Activated effector memory CD4-positive, alpha-beta T cell treated with Interleukin-2 at 50 U/mL for 16 hours (primary cell): ENCODE measurements at places on chromosomes 3 and 15.

DNA sequence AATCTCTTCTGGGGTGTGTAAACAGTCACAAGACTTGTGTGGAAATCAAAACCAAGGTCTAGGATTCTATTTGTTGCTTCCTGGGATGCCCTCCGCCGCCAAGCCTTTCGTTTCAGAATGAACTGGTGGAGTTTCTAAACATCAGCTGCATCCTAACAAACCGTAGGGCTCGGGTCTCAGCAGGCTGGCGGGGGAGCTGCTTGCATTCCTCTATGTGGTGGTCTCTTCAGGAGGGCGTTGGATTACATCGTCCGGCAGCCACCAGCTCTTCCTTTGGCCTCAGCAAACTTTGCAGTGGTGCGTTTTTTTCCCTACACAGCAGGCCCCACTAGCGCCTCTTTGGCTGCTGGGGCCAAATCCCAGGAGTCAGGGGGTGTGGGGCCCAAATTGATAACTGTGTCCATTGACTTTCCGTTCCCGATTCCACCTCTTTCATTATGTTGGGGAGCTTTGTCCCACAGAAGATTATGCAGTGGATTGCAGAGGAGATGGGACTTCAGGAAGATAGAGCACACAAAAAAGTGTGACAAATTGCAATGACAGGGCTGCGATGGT lies 390.0 kb upstream of the NR2F2 start:
- no peak for DNase-seq

GRCh38 chr3:10928407-10928960 lies 64.1 kb upstream of the SLC6A1 start:
- no peak for DNase-seq

DNA sequence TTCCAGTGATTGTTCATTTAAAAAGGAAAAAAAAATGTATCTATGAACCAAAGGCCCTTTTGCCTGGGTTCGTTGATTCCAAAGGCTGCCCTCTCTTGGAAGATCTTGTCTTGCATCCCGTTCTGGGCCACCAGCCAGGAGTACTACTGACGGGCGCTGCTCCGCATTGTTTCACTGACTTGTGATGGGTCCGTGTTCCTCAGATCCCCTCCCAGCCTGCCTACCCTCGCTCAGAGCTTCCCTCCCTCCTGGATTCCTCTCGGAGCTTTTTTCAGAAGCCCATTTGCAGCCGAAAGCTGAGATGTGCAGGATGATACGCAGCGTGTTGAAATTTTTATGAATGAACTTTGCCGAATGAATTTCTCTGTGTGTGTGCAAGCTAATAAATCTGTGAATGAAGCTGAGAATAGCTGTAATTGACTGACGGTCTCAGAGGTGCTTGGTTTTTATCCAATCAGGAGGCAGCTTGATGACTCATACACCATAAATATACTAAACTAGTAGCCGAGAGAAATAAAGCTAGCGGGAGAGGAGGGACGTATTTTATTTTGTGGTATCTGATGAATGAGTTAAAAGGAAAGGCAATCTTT lies at the start of gene SHC4:
Gene SHC4, minus strand, starts transcription at position 396 of the 590 bp plus-strand sequence. CDS start 904 bp downstream, outside the sequence.
- no peak for DNase-seq

DNA sequence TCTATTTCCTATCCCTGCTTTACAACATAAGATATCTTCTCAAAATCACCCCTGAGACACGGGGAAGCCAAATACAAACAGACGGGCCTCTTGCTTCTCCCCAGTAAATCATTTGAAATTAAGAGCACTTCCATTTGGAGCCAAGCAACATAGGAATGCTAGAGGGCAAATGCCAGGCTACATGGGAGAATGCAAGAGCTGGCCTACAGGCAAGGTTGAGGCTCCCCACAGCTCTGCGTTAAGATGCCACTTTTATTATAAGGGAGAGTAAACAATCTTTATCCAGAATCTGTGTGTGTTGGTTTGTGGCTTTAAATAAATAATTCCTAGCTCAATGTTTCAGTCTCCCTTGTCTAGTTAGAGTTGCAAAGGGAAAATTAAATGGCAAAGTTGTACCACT lies 305.1 kb upstream of the KCNH8 start:
- DNase-seq, result no peak

GRCh38 chr3:114333180-114333922 lies 39.5 kb downstream of the TIGIT start:
- no peak for DNase-seq

DNA sequence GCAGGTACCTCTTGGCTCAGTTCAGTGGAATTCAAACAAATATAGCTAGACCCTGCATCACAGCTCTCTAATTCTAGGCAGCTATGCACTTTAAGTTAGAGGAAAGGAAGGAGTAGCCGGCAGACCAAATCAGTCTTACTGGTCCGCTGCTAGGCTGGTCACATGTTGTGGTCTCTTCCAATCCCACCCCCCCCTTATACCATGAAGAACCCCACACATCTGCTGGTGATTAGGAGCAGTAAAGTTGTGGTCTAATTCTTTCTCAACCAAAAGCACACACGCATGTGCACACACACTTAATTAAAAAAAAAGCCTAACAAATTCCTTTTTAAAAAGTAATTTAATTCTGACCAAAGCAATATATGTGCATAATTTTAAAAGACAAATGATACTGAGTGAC lies 16.7 kb upstream of the SH3GL3 start:
- DNase-seq, result no peak

DNA sequence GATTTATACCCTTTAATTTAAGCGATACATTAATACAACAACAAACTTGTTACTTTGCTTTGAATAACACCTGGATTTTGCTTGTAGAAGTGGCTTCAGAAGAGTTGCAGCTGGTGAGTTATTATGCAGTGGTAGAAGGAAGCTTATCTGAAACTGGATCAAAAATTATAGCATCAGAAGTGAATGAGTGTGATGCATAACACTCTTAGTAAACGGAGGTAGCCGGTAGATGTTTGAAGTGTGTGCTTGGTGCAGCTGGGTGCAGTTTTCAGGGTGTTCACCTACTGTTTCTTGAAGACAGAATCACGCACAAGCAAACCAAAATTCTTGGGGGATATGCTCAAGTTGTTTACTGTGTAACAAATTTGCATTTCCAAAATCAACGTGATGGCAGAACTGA lies 103.1 kb downstream of the MITF start:
- no peak for DNase-seq

DNA sequence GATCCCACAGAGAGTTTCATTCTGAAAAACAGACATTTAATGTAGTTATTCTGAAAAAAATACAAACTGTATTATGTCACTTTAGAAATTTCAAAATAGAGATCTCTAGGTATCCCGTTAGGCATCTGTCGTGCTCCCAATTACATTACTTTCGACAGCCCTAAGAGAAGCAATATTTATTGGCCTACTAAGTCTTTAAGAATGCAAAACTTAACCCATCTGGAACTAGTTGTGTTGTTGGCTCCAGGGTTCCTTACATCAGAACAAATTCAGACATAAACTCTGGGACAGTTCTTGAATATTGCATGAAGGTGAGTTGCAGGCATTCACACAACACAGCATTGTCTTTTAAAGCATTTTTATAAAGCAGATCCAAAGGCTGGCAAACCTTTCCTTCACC lies 498.4 kb downstream of the FHIT start:
- DNase-seq, result no peak

DNA sequence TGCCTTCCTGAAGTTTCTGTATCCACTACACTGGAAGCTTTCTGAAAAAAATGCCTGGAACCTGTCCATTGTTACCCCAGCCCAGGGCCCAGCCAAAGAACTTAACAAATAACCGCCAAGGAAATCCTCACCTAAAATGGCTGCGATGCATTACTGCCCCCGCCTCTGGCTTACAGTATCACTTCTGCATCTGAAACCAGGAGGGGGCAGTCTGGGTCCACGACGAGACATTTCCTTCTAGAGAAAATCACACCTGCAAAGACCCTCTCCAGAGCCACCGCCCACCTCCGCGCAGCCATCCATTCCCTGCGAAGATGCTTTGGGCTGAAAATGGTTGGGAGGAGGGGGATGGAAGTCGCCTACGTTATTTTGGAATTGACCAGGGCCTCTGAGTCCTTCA lies 22.4 kb upstream of the CELF6 start:
- DNase-seq, result no peak

DNA sequence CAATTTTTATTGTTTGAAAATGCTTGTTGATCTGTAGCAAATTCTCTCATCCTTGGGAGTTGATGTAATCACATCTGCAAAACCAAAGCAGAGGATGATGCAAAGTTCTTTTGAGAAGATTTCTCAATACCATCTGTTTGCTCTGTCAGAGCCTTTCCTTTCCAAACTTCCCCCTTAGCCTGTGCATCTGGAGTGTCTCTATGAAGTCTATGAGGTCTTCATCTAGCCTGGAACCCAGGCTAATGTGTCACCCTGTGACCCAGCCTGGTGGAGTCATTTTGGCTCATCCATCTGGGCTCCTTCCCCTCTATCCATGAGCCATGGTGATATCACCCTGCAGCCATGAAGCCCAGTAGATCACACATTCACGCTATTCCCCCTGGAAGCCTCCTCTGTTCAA lies 123.2 kb upstream of the SLC7A14 start:
- no peak for DNase-seq

DNA sequence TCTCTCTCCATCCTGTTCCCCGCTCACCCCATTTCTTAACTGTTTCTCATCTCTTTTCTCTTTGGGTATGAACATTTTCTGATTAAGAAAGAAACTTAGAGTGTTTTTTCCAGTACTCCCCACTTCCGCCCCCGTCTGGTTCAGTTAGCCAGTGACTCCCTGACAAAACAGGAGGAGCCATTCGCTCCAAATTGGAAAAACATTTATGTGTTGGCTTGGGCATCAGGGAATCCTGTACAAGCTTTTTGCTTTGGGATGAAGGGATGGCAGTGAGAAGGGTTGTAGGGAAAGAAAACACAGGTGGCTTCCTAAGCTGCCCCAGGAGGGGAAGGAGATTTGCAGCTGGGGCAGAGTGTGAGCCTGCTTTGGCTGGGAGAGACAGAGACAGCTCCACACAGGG lies 47.0 kb downstream of the BOC start:
- DNase-seq, result no peak

DNA sequence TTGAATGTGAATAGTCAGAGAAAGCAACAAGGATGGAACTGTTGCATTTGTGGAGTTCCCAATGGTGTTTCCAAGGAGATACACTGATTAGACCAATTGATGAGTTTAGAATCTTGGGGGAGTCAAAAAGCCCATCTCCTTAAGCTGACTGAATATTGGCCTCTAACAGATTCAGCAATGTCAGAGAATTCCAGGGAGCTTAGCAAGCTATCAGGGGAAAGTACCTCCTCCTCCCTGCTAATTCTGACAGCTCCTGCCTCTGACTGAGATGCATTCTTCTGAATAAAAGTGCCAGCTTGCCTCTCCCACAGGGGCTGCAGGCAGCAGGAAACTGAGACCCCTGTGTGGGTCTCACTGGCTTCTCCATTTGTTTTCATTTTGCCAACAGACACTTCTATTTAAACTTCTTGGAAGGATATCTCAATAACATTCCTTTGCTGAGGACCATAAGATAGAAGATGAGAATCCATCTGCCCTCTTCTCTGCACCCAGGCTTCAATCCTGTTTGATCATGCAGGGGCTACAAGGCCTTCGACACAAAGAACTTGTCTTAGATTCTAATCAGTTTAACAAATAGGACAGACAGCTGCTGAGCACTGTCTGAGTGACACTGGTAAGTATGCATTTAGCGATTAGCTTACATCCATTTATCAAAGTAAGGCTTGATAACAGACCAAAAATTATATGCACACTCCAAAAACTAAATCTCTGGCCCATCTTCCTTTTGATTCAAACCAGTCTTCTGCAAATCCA lies 1080.8 kb downstream of the TUSC7 start:
- no peak for DNase-seq

DNA sequence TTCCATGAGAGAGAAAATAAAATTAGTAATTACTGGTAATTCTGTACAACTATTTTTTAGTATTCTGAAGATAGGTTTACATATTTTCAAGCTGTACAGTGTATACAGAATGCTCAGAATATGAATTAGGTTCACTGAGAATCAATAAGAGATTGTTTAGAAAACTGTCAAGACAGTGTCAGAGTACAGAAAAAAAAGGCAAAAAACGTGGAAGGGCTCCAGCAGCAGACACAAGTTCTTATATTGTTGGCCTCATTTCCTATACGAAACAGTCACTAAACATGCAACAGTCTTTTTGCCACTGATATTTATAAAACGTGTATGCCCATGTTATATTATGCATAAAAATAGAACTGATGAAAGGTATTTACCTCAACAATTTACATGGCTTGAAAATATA lies 103.9 kb downstream of the ISL2 start:
- DNase-seq, result no peak

GRCh38 chr3:161268601-161269000 lies 47.5 kb downstream of the NMD3 start:
- DNase-seq, result no peak

GRCh38 chr3:183827809-183828537 lies 2.6 kb upstream of the MAP6D1 start:
- no peak for DNase-seq

GRCh38 chr3:179640469-179640868 lies 12.4 kb upstream of the USP13 start:
- no peak for DNase-seq

- no peak for DNase-seq
Observed at GRCh38 chr3:179921500-179921899, 115.2 kb downstream of the PEX5L start.

DNA sequence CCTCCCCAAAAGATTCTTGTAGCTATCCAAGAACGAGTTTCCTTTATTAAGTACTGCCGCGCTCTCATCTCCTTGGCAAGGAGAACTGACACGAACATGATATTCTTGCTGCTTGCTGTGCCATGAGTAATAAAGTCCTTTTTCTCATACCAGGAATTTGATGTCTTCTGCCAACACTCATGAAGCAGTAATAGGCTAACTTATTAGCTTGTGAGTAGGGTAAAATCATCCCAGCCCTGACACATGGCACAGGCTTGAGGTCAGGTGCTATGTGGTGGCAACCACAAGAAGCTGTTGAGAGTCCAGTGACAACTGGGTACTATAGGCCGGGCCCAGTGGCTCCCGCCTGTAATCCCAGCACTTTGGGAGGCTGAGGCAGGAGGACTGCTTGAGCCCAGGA lies 22.7 kb upstream of the UBXN7 start:
- DNase-seq, result no peak

DNA sequence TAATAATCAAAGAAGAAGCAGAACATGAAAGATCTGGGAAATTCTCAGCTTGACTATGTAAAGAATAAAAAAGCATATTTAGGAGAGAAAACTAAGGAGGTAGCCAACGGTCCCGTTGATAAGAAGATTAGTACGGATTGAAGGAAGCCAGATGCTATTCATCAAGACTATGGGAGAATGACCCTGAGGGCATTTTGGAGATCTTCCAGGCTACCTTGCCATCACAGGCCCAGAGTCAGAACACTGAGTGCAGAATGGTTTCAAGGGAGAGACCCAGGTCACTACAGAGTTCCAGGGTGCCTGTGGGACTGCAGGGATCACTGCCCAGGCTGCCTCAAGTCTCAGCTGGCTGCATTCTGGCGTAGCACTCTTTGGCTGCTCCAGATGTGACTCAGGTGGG lies 752.9 kb upstream of the ARPP21 start:
- no peak for DNase-seq

GRCh38 chr3:175397372-175397771 lies 538.2 kb downstream of the NAALADL2 start:
- DNase-seq, result no peak
